ENCODE measurements at places on chromosomes 4 and X.

- DNase-seq: no peak
Measured at GRCh38 chrX:17643528-17643927, 93.8 kb upstream of the SCML1 start.

GRCh38 chr4:25814301-25815136, 48.3 kb downstream of the SEL1L3 start:
- no peak for DNase-seq

- DNase-seq: no peak
Measured at GRCh38 chr4:29005838-29006237, 1714.3 kb upstream of the PCDH7 start.

DNA sequence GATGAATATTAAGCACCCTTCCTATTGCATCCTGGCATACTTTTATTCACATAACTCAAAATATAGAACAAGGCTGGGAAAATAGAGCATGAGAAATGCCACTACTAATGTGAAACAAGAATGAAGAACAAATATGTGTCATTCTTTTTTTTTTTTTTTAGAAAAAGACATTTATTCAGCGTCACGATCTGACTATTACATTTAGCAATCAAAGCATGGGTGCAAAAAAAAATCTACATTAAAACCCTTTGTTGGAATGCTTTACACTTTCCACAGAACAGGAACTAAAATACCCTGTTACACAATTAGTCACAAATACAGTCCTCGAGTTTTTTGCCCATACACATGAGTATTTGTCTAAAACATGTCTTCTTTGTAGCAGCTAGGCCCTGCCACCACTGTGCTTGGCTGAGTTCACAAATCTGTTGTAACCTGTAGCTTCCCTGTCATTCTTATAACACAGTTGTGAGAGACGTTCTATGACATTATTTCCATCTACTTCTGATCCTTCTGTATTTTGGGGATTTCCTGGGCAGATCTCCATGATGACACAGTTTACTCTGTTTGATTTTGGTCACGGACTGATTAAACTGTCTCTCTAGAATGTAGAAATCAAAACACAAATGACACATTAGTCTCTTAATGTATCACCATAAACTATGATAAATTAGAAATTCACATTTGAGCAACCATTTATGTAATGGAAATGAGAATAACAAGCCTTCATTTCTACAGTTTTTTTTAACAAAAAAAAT, 9.4 kb upstream of the TET2 start:
- DNase-seq: no peak

DNA sequence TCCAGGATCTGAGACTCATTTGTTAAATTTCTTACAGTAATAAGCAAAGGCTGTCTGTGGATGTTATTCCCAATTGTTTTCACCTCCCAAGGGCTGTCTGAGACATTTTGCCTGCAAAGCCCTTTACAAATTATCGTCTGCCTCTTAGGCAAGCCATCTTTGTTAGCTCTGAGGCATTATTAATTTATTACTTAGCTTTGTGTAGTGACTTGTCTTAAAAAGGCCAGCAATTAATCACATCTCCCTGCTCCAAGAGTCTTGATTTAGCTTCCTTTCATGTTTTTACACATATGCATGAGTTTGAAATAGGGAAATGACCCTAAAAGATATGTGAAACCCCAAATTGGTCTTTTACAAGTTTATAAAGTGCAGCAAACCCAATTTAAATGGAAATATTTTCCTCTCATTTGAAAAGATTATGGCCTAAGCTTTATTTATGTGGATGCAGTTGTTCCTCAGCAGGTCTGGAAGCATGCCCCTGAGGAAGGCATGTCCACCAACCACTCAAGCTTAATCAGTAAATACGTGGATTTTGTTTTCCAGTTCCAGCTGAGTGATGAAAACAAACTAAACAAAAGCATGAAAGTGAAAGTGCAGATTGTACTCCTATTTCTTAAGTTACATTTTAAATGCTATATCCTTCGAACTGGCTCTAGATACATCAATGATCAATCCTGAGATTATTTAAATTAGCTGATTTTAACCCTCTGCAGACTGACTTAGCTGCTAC, 173.6 kb upstream of the LNX1 start:
- DNase-seq: no peak

GRCh38 chr4:7782783-7783182, 156.9 kb downstream of the AFAP1 start:
- DNase-seq: no peak

DNA sequence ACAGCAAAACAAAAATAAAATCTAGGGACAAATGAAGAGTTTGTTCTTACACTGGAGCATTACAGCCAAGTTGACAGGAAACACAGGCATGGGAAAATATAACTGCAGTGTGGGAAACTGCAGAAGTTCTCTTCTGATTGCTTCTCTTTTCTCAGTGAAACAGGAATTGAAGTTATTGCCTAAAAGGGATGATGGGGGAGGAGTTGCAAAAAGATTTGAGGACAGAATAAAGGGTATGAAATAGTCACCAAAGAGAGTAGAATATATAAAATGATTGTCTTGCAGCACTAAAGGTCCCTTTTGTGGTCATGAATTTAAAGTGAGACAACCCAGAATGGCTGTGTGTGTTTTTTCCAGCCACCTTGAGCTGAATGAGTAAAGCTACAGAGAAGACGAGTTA, 103.7 kb downstream of the JADE1 start:
- DNase-seq: no peak

All from bone marrow (tissue), 2 donors.